OCI-LY7 (cell line): ENCODE measurements at places on chromosomes 12 and 14.

DNA sequence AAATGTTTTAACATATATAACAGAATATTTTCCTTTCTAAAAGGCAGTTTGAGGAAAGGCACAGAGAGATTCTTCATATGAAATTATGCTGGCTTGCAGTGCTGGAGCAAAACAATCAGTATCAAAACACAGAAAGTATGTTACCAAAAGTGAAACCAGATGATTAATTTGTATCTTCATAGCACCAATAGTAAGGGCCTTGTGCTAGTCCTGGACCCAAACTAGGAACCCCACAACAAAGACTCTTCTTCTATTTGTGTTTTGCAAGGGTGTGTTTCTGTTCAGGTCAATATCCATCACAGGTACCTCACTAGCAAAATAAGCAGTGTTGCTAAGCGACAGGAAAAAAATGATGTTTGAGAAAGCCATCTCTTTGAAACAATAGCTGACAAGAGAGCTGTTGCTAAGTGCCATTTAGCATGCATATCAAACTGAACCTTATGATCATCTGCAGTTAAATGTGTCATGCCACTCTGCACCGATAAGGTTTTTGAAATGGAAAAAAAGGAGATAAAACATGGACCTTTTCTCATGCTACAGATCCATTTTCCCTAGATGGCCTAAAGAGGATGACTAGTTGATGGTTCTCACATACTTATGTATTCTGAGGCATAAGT, 196.2 kb upstream of the ALG10 start:
- no peak for DNase-seq

DNA sequence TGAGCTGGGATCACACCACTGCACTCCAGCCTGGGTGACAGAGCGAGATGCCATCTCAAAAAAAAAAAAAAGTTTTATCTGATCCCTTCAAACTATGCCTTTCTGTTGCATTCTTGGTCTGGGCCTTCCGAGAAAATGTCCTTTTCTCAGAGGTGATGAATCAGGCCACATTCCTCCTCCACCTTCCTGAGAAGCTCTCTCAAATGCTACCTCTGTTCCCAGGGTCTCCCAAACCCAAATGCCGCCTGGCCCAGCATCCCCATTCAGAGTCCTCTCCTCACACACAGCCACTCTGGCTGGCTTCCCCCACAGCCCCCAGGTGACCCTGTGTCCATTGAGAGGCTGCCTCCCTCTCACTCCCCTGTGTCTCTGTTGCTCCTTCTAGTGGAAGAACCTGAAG, 19.7 kb upstream of the TMED10 start:
- no peak for DNase-seq

DNA sequence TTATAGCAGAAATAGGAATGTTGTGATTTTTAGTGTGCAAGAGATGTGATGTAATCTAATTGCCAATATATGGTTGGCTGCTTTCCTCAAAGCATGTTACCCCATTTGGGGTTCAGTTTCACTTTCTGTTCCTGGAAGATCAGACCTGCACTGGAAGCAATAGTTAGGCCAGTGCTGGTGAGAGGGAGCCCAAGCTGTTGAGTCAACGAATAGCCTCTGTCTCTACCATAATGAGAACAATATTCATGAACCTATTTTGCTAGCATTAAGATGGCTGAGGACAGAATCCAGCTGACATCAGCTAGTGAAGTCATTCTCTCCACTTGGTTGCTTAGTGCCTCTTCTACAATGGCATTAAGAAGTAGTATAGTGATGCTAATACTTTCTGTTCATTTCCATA, 379.9 kb upstream of the DCN start:
- no peak for DNase-seq

- DNase-seq = no peak
Observed at GRCh38 chr14:102034301-102034700, 52.5 kb downstream of the HSP90AA1 start.

DNA sequence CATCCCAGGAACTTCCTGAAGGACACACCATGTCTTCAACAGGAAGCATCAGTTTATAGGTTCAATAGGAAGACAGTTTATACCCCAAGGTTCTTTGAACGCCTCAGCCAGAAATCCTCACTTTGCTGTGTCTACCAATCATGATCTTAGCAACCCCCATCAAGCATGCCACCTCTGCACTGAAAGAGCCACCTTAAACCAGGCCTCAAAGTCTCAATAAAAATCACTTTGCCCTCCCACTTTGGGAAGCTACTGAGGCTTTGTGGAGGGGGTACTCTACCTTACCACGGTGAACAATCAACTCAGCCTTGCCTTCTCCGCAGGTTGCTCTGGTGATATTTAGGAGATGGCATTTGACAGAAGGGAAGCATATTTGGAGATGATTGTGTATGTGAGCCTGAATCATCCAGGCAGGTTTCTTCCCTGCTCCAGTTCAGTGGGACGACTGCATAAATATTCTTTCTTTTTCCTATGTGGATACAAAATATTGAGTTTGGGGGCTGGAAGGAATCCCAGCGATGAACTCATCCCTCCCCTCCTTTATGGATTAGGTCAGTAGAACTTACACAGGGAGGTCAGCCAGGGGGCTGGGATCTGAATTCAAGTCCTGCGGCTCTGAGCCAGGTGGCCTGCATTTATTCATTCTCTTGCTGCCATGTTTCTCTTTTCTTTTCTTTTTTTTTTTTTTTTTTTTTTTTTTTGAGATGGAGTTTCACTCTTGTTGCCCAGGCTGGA, 42.8 kb upstream of the VASH1 start:
- DNase-seq = no peak

DNA sequence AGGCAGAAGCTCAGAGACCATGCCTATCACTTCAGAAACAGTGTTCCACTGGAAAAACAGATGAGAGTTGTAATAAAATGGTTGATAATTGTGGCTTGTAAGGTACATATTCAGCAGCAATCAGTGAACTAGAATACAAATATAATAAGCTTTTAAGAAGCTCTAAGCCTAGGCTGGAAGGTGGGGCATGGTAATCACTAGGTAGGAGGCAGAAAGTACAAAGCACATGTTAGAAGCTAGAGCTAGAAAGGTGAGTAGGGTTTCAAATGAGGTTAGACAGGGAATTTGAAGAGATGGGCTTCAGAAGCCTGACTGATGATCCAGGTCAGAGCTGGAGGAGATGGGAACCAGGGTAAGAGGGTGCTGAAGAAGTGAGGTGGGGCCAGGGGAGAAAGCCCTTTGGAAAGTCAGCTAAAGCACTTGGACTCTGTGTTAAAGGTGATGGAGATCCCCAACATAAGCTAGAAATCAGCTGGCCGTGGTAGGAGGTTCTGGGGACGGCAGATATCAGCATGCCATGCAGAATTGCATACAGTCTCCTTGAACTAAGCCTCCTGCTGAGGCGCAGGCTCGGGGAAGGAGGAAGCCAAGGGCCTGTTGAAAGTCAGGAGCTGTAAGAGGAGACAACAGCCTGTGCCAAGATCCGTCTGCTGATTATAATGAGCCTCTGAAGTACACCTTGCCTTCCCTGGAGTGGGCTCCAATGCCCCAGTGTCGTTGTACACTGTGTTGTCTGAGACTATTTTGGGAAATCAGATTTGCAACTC, 659.4 kb downstream of the BCL11B start:
- no peak for DNase-seq

DNA sequence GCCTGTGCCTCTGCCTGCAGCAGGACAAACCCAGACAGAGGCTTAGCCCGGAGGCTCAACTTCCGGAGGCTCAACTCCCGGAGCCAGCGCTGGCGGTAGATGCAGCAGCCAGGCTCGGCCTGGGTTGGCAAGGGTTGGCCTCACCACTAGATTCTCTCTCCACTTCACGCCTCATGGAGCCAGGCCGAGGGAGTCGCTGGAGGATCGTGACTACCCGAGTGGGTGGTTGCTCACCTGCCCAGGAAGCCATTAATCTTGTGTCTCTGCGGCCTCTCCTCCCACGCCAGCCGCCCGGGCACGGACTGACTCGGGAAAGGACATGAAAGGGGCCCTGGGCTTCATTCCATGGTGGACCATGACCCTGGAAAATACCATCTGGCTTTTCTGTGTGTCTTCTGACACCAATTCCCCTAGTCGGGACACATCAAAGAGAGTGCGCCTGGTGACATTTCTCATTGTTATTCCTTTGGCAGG, 20.8 kb downstream of the ESRRB start:
- no peak for DNase-seq

DNA sequence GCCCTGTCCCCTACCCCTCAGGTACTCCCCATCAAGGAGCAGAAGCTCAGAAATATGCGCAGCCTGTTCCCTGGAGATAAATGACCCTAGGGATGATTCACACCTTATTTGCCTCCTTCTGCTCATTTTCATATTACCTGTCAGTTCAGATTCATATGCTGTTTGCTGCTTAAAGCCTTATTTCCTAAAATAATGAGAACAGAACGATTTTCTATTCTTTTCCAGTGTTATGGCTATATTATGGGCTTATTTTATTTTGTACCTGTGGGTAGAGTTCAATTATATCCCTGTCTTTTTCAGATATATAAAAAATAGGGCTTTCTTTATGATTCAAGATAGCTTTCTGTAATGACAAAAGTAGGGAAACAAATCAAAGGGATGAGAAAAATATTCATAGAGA, 224.8 kb downstream of the RPAP3 start:
- DNase-seq = no peak

GRCh38 chr14:56328021-56328420, 209.8 kb downstream of the PELI2 start:
- no peak for DNase-seq

- DNase-seq = peak; percentile 94
Observed at GRCh38 chr14:80930836-80931389, 10.6 kb downstream of the CEP128 start.

GRCh38 chr14:56686416-56686815, 106.8 kb downstream of the TMEM260 start:
- DNase-seq = no peak

DNA sequence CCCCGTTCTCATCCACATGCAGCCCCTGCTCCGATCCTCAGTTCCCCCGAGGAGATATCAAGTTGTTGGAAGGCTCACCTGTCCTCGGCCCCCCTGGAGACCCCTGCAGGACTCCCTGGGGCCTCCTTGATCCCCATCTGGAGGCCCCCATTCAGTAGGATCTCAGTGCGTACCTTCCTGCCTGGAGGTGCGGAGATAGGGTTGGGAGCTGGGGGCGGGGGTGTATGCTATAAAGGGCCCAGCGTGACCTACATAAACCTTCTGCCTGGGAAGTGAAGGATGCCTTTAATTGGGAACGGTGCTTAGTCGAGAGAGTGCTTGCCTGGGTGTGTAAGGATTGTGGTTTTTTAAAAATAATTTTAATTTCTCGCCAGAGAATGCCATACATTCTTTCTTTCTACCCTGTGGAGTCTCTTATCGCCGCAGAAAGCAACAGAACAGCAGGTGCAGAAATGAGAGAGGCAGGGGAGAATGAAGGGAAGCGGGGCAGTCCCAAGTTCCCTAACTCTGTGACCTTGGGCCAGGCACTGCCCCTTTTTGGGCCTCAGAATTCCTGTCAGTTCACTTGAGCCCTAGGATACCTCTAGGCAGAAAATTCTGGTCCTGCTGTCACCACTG, 153.7 kb downstream of the TSPAN9 start:
- DNase-seq = no peak

GRCh38 chr14:102055181-102055901, 31.5 kb downstream of the HSP90AA1 start:
- DNase-seq = no peak

DNA sequence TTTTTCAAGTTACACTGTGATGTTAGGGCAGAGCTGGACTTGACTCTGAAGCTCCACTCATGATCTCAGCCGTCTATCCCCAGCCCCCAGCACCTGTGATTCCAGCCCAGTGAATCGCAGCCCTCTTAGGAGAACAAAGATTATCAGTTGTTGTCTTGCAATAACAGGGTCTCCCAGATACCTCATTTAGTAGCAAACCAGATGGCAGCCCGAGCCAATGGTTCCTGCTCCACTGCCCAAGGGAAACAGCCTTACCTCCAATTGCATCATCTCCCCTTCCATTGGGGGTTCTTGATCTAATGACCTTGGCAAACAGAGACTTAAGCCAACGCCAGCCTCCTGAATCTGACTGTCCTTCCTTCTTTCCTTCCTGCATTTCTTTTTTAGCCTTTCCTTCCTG, 371.2 kb downstream of the BCL11B start:
- DNase-seq = peak; percentile 1

DNA sequence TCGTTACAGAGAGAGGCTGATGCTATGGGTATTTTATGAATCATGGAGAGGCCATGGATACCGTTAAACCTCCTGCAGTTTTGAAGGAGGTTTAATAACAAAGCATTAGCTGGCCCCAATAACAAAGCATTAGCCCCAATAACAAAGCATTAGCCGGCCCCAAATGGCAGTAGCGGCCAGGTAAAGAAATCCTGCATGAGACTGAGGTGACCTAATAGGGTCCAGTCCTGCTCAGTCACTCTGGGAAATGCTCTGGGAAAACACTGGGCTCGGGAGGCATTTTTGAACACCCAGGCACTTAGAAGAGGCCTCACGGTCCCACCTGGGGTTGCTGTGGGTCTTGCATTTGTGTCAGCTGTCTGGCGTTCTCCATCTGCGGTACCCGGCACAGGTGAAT, 776 bp upstream of the RIN3 start:
- no peak for DNase-seq

GRCh38 chr14:61460718-61461611, 139.6 kb downstream of the PRKCH start:
- no peak for DNase-seq

GRCh38 chr12:131454418-131455217, 256.3 kb upstream of the SFSWAP start:
- peak; percentile 70 for DNase-seq
